ENCODE measurements at places on chromosomes 3 and 15. TPM values are rescaled to one million over a fixed set of nuclear protein-coding genes. Genes with fewer than 3 reads are reported as not detected.

GRCh38 chr15:100981086-100981485 lies 61.9 kb downstream of the LRRK1 start:
- ATAC-seq = no peak

- ATAC-seq = no peak
Observed at GRCh38 chr3:149428087-149428486, 46.4 kb upstream of the TM4SF4 start.

- ATAC-seq = no peak
Observed at GRCh38 chr3:63969876-63970275, 53.4 kb downstream of the PSMD6 start.

- ATAC-seq = no peak
Observed at GRCh38 chr3:102361101-102361500, 73.7 kb upstream of the ZPLD1 start.

- ATAC-seq = no peak
Observed at GRCh38 chr15:90231028-90232017, 2.4 kb downstream of the CIB1 start.

DNA sequence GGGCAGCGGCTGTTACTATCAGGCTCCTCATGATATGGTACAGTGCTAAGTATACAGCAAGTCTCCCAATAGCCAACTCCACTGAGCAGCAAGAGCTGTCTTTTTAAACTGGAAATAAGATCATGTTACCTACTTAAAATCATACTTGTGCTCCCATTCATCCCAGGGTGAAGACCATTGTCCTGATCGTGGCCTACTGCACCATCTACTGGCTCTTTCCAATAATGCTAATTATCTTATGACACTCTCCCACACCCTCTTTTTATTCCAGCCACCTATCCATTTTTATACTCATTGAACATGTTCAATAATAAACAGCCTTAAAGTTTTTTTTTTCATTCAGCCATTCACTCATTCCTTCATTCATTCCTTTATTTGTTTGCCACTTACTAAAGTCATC lies 117.7 kb downstream of the GBE1 start:
- ATAC-seq = no peak

GRCh38 chr3:126939338-126939718 lies 43.6 kb upstream of the PLXNA1 start:
- peak; percentile 63 for ATAC-seq

- no peak for ATAC-seq
Observed at GRCh38 chr3:157999246-157999645, 107.0 kb downstream of the SHOX2 start.

DNA sequence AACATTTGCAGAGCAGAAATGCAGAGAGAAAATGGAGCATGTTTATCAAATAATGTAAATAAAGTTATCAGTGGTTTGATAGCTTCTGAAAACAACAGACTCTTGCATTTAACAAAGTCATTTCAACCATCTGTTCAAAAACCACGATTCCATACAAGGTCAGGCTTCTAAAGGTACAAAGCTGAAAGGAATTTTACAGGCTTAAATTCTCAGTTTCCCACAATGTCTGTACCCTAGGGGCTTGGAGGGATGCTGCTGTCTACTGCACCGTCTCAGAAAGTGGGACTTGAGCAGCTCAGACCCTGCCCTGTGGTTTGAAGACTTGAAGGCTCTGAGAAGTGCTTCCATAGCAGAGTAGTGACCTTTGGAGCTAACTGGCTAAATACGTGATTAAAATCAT lies 30.4 kb upstream of the TM4SF1 start:
- no peak for ATAC-seq

- no peak for ATAC-seq
Observed at GRCh38 chr15:83978588-83978987, 257.0 kb upstream of the GOLGA6L4 start.

- no peak for ATAC-seq
Observed at GRCh38 chr3:179227349-179227748, 23.6 kb downstream of the KCNMB3 start.

DNA sequence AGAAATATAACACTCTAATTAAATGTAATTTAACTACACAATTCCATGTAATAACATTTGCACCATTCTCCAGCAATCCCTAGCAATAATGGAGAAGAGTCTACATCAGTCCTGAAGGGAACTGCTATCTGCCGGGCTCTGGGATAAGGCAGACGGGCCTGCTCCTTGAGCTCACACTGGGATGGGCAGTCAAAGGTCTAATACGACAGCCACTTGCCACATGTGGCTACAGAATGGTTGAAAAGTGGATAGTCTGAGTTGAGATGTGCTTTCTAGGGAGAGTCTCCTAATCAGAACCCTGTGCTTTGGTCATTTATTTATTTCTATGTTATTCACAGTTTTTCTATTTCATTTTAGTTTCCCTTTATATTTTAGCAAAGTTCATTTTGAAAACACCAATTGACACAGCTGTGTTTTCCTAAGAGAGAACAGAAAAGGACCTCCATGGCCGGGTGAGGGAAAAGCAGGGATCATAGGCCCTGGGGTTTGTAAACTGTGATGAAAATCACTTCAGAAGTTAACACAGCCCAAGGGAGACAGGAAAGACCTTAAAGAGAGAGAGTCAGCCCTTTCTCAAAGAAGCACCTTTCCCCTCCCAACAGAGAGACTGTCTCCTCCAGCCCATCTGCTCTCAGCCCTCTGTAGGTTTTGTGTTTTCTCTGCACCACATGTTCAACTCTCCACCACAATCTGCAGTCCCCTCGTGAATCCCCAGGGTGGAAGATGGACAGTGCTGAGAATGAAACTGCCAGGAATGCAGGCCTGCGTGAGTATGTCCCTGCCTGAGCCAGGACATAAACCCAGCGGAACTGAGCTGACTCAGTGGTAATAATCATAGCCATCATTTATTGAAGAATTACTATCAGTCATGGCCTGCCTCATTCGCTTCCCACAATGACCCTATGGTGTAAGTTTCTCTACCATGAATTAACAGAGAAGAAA lies 11.6 kb downstream of the FSIP1 start:
- ATAC-seq = peak; percentile 94

DNA sequence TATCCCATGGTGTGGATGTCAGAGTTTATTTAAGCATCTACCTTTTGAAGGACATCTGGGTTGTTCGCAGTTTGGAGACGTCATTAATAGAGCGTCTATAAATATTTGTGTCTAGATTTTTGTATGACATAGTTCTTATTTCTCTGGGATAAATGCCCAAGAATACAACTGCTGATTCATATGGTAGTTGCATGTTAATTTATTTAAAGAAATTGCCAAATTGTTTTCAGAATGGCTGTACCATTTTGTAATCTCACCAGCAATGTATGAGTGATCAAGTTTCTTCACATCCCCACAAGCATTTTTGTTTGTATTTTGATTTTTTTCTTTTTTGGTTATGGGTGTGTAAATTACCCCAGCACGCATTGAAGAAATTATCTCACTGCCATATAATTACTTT lies 656.9 kb downstream of the NTRK3 start:
- no peak for ATAC-seq

DNA sequence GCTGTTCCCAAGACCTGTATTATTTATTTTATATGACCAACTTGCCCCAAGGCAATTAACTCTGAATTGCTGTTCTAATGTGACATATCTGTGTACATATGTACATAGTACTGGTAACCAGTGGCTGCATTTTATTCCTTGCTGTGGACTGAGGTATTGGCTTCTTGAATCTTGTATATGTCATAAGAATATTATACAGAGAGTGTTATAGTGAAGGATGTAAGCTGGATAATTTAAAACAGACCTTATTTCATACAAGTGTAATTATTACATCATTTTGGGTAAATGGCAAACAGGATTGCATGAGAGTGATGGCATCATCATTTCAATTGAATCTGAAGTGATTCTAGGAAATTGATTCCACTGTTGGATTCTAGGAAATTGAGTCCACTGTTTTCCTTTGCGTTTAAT lies 32.9 kb downstream of the B3GALNT1 start:
- peak; percentile 50 for ATAC-seq

DNA sequence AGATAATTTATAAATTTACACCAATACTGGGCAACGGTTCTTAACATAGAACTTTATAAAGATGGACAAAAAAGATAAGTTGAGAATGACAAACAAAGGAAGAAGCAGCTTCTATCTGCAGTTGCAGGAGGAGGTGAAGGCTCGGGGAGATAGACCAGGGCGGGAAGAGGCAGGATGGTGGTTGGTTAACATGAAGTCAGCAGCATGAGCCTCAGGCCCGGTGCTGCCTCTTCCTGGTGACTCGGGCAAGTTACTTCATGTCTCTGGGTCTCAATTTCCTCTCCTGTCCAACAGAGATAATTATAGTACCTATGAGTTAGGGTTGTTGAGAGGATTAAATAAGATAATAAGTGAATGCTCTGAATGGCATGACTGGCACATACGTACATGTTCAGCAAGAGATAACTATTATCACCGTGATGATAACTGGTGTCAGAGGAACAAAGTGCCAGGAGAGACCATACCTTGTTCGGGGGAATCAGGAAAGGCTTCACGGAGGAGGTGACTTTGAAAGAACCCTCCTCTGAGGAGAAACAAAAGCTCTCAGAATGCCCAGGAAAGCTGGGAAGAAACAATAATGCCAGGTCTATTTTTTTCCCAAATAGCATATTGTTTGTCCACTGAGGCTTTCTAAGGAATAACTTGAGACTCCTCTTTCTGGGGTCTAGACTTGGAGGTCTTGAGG lies 4.4 kb downstream of the PAK6 start:
- ATAC-seq = no peak

DNA sequence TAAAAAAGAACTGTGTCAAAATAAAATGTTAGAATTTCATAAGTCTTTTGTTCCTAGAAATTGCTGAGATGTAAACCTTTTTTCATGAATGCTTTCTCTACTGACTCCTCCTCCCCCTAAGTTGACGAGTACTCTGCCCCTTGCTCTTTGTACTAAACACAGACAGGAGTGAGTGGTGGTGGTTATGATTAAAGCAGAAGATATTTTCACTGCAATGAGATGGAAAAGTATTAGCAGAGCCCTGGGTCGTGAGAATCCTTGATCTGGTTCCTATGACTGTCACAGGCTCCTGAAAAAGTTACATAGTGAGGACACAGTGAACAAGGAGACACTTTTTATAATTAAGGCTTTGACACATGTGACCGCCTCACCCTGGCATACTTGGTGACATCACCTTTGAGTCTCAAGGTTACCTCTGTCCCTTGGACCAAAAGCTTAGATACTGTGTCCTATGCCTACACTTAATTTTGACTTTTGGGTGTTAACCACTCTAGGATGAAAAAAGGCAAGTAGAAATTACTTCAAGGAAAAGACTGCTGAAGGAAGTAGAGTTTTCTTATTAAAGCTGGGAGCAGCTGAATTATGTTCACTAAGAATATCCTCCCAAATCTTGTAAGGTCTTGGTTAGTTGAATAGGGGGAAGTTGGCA lies 130.4 kb upstream of the LYSMD4 start:
- no peak for ATAC-seq

DNA sequence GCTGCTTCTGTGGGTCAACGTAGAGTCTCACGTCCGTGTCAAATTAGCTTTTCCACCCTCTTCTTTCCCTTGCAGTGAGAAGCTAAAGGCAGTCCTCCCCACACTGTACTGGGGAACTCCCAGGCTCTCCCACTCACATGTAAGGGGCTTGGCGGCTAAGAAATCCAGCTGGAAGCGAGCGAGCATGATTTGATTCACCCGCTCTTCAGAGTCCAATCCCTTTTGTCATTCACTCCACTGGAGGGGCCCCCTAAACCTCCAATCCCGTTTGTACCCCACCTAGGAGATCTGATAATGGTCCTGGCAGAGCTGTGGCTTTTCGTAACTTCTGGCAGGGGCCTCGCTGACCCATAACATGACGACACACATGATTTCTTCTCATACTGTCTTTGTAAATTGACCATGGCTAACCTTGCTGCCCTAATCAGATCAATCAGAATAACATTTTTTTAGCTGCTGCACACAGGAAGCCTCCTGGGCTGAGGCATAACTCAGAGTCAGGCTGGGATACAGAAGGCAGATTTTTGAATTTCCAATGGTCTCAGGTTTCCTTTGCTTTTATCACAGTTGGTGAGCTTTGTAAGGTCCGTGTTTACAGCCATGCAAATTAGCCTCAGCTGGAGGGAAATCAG lies 235.2 kb downstream of the GREM1 start:
- ATAC-seq = peak; percentile 33

- no peak for ATAC-seq
Observed at GRCh38 chr3:41974223-41974622, 12.3 kb upstream of the ULK4 start.

- ATAC-seq = peak; percentile 74
Observed at GRCh38 chr15:45635191-45635638, 386 bp downstream of the SQOR start.

DNA sequence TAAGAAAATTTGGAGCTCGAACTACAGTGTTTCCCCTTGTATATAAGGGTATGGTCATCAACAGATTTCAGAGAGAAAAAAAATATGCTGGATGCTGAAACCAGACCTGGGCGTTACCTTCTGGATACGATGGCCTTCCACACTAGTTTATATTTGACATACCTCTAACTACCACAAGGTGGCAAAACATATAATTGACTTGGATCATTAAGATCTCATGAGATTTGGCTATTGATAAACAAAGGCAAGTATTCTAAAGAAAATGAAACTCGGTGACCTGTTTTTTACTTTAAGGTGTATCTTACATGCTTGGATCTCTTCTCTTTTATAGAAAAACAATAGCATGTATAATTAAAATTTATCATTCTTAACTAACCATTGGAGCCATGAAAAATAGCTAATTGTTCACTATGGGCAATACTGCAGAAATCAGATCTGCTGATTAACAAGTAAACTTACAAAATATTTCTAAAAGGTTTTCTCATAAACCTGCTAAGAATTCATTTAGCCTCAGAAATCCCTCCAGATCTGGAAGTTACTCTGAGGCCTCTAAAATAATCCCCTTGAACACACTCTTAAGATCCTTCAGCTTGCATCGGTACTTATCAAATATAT lies 300.6 kb upstream of the KCNH8 start:
- ATAC-seq = peak; percentile 38

DNA sequence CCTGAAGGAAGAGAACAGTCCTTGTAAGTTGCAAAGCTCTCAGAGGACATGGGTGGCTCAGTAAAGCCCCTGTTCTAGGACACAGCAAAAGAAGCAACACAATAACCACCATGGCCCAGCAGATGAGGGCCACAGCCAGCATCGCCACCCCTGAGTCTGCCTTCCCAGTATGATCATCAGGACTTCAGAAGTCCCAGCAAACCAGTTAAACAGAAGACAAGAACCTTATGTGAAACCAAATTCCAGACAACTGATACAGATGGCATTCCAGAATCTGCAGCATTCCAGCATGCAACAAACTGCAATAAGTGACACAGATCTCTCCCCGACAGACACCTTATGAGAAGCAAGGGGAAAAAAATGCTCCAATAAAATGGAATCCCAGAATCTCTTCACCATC lies 30.4 kb downstream of the SPINK8 start:
- no peak for ATAC-seq

- no peak for ATAC-seq
Observed at GRCh38 chr3:177730814-177731213, 533.5 kb upstream of the TBL1XR1 start.

Gene CATSPER2
- 7.4 TPM for total RNA-seq

Gene GOLGA6D
- total RNA-seq = 0.14 TPM

Gene SLC28A1
- total RNA-seq = 0.68 TPM

Gene MANF
- total RNA-seq = 133 TPM

Gene CPEB1
- 1.7 TPM for total RNA-seq

Gene FAM81A
- total RNA-seq = 5.6 TPM

Gene FBXW12
- total RNA-seq = 0.50 TPM

Gene COL6A5
- total RNA-seq = not detected

Gene GOLGA8G
- total RNA-seq = not detected

Gene CSPG4
- total RNA-seq = 0.58 TPM

Gene FSD2
- 0.44 TPM for total RNA-seq

Gene ZNF619
- total RNA-seq = 1.8 TPM

Gene TMEM158
- 7.5 TPM for total RNA-seq

Measured in motor neuron (in vitro differentiated cells).